ENCODE measurements at places on chromosomes 11 and 22. TPM values are rescaled to one million over a fixed set of nuclear protein-coding genes. Genes with fewer than 3 reads are reported as not detected.

DNA sequence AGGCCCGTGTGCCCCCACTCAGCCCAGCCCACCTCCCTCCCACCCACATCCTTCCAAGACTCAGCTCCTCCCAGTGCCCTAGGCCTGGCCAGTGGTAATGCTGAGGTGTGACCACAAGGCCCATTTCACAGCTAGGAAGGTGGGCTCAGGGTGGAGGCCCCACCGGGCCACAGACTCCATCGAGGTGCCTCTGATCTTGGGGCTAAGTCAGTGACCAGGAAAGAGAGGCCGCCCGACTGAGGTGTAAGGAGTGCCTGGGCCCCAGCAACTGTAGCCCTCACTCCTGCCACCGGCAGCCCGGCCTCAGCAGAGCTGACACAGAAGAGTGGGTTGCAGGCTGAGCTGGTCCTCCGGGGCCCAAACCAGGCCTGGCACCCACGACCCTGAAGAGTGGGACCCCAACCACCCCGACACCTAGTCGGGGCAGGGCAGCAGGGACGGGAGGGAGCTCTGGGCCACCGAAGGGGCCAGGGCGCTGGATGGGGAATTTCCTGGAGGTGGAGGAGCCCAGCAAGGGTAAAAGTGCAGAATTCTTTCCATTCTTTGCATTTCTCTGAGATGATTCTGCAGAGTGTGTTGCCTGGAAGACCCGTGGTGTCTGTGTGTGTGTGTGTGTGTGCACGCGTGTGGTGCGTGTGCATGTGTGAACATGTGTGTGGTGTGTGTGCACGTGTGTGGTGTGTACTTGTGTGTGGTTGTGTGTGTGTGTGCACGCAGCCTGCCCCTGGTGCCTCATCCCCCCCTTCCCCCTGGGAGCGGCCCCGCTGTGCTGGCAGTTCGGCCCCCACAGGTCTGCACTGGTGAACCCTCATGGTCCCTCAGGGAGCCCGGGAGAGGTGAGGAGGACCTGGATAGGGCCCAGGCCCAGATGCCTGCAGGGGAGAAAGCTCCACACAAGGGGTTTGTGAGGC is 8.3 kb upstream of the PIM3 start:
- DNase-seq, result no peak

DNA sequence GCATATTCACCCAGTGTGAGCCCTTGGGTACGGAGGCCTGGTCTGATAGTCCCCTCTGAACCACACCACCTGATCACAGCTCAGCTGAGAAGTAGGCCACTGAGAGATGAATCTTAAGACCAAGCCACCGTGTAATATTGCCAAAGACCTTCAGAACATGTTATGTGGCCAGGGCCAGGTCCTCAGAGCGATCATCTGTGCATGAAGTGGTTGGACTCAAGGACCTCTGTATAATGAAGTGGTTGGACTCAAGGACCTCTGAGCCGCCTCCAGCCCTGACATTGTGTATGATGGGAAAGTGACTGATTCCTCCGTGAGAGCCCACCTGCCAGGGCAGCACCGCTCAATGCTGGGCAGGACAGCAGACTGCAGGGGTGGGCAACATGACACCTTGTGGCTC is 70.2 kb downstream of the TP53I11 start:
- DNase-seq, result no peak

- DNase-seq, result no peak
Observed at GRCh38 chr11:69055598-69056516, 7.1 kb downstream of the TPCN2 start.

DNA sequence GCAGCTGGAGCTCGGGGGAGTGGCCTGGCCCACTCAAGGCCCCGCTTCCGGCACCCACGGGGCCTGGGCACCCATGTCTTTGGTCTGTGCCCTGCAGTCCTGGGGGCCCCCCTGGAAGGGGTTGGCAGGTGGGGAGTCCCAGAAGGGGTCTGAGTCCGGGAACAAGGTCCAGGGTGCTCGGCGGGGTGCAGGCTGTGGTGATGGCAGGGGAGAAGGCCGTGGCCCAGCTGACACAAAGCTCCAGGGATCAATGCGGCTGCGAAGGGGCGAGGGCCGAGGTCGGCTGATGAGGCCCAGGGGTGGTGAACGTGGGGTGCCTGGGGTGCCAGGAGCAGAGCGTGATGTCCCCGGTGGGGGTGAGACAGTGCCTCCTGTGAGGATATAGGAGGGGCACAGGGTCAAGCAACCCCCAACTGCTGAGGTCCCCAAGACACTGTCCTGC is 2.7 kb upstream of the KCNK7 start:
- no peak for DNase-seq

- no peak for DNase-seq
Observed at GRCh38 chr11:90874986-90875385, 652.1 kb upstream of the CHORDC1 start.

- DNase-seq, result no peak
Observed at GRCh38 chr11:126461996-126462395, 106.5 kb downstream of the ST3GAL4 start.

The F2 gene
- polyA plus RNA-seq, result 0.47 TPM

Data from testis (tissue), 5 donors.